ENCODE measurements at places on chromosomes 7 and 10.

- DNase-seq = no peak
These were observed 12.3 kb downstream of the THNSL1 start for GRCh38 chr10:25028711-25029110.

GRCh38 chr10:122494173-122494820 lies 32.9 kb downstream of the HTRA1 start:
- no peak for DNase-seq

GRCh38 chr7:2892549-2892948 lies 48.4 kb upstream of the GNA12 start:
- DNase-seq = no peak

- DNase-seq = no peak
These were observed 97.0 kb downstream of the TPK1 start for GRCh38 chr7:144738708-144739314.

DNA sequence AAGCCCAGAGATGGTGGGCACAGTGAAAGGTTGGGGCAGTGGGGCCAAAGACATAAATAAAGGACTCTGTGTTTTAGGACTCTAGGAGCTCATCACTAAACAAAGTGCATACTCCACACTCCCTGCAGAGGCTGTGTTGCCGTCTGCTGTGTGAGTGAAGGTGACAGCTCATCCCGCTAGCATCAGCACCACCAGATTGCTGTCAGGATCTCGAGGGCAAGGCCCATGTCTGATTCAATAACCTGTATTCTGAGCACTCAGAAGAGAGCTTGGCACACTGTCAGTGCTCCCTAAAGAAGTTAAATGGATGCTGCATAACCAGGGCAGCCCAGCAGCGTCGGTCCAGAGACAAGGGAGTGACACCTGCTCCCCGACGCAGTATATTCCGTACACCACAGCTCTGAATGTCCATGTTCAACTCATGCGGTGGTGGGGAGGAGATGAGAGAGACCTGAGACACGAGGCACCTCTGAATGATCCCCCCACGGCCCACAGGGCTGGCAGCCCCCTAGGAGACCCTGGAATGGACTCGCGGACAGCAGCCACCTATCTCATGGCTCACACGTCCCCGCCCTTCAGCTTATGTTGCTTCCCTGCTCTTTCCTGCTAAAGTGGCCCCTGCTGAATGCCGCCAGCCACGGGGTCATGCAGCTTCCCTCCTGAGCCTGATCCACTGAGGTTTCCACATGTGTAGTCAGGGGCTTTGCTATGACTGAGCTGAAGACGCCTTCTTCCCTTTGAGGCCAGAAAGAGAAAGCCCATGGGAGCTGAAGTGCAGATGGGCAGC lies 132.7 kb upstream of the KCNMA1 start:
- DNase-seq = no peak

- DNase-seq = no peak
These were observed 11.5 kb downstream of the ADCY1 start for GRCh38 chr7:45585628-45586027.

DNA sequence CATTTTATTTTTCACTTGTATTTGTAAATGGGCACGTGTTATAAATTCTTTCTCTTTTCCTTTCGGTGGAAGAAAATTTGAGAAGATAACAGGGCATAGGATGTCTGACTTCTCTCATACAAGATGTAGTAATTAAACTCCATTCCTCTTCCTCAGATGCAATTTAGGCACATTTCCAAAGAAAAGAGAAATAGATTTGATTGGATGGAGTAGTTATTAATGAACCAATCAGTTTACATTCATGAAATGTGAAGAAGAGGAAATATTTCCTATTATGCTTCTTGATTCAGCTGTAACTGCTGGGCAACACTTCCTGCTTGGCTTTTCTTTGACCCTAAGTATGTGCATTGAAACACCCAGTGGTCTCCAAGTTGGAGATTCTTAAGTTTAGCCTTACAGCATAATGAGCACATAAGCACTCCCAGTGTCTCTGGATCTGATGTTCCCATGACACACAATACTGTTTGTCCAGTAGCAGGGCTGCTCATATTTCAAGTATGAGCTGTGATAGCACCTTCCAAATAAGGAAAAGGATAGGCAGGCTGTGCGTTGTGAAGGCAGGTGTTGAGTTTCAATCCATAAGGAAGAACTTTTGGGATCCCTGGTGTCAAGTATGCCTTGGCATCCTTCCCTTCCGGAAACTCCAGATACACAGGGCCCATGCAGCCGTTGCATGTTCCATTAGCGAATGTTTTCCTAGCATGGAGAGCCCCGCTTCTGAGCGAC lies 33.4 kb upstream of the COBL start:
- no peak for DNase-seq

Data from natural killer cell treated with Interleukin-12 subunit alpha and Interleukin-12 subunit beta and Interleukin-15 and Interleukin-18, amount 100 ng/mL, for 72 hours (primary cell).